ENCODE measurements at places on chromosomes 6 and 20.

GRCh38 chr6:86934365-86934764 is 3.0 kb upstream of the HTR1E start:
- DNase-seq: no peak

GRCh38 chr6:163529605-163530004 is 115.1 kb downstream of the QKI start:
- no peak for DNase-seq

DNA sequence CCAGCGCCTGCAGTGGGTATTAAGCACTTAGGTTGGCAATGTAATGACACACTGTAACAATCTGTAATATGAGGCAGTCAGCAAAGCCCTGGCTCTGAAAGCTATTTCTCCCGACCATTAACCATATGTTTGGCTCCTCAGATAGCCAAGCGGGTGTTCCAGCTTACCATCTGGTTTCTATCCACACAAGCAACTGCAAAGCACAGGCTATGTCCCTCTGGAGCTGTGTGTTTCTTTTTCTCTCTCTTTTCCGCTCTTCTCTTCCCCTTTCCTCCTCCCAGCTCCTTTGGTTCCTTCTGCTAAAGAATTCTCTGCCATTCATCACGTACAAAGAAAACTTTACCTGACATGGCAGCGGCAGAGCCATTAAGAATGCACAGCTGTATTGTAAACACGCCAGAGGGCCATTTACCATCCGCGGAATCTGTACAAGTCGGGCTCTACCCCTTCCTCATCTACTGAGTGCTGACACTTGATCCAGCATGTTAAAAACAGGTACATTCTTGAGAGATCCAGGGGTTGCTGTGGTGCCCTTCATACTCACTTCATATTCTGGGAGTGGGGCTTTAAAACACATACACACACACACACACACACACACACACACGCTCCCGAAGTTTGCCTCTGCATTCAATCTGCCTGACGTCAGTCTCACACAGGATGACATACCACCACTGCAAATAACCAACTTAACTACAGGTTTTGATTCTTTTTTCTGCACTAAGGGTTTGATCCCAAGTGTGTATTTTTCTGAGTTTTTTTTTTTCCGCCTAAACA is 77.2 kb downstream of the BACH2 start:
- DNase-seq: no peak

DNA sequence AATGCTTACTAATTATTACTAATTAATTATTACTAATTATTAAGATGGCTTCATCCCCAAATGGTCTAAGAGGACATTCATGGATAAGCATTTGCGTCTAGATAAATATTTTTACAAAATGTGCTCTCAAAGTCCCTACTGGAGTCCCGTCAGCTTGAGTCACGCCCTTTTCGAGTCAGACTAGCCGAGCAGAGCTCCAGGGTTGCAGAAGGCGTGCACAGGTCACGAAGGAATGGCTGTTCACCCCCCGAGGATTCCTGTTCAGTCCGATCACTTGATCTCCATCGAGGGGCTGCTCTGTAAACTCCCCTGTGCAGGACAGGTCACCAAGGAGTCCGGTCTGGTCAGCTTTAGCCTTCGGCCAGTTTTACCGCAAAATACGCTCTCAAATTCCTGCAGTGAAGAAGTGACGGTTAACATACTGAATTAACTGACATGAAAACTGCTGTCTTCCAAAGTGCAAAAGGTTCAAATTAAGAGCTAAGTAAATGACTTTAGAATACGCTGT is 19.9 kb downstream of the TCFL5 start:
- DNase-seq: no peak

DNA sequence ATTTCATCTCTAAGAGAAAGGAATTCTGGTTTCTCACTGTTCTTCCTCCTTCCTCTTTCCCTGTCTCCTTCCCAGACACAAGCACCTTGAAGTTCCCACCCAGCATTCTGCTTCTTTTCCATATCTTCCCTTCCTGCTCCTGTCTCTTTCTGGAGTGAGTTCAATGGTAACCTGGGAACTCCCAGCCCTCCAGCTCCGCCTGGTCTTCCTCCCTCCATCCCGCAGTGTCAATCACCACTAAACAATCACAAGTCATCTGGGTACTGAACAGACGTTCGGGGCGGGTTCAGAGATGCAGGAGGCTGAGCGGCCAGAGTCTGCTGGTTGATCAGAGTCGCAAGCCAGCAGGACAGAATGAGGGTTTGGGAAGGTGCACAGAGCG is 7.7 kb downstream of the TTBK1 start:
- no peak for DNase-seq

GRCh38 chr6:116278854-116279231 is 887 bp downstream of the TSPYL1 start:
- DNase-seq: no peak

Measured in stimulated activated CD8-positive, alpha-beta memory T cell treated with anti-CD3 and anti-CD28 coated beads, Interleukin-15, amount 100 ng/mL, for 1 hour (primary cell).